ENCODE measurements at places on chromosomes 2 and 18. TPM values are rescaled to one million over a fixed set of nuclear protein-coding genes. Genes with fewer than 3 reads are reported as not detected.

Gene SLC23A3
- 4.4 TPM for total RNA-seq

Gene HEATR5B
- total RNA-seq, result 13.1 TPM

Gene DAW1
- total RNA-seq, result 2.4 TPM

Gene TMEM178A
- total RNA-seq, result 0.50 TPM

Gene SLC38A11
- 0.57 TPM for total RNA-seq

Gene SANBR
- total RNA-seq, result 11.5 TPM

Gene POMC
- total RNA-seq, result not detected

Gene RETSAT
- total RNA-seq, result 47.2 TPM

Gene CDH20
- not detected for total RNA-seq

Gene MBOAT2
- total RNA-seq, result 40.9 TPM

Gene RIT2
- not detected for total RNA-seq

Gene IKZF2
- total RNA-seq, result 26.0 TPM

Gene C1GALT1C1L
- total RNA-seq, result 1.3 TPM

Gene SIX3
- not detected for total RNA-seq

Gene ADRA2B
- not detected for total RNA-seq

Gene SAG
- not detected for total RNA-seq

Gene MYL12B
- 523 TPM for total RNA-seq

Gene RANBP2
- total RNA-seq, result 67.9 TPM

Gene ST6GAL2
- total RNA-seq, result not detected

Measured in Calu3 (cell line).